ENCODE measurements at places on chromosomes 3 and 15.
A peak's percentile ranks its signal among the peaks of the same experiment; 100 is the strongest.

- no peak for DNase-seq
These were observed 7.6 kb downstream of the FRMD4B start for GRCh38 chr3:69378112-69378802.

DNA sequence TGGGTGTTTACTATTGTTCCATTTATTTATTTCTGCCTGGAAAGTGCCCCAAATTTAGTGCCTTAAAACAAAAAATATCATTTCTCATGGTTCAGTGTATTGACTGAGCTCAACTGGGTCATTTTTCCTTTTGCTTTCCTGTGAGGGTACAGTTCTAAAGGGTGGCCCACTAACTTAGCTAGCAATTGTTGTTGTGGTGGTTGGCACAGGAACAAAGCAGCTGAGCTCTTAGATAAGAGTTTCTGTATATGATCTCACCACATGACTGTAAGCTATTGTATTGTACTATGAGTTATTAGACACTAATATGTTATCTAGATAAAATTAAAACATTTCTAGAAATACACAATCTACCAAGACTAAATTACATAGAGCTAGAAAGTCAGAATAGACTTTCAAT, 1283.7 kb downstream of the OTOL1 start:
- no peak for DNase-seq

DNA sequence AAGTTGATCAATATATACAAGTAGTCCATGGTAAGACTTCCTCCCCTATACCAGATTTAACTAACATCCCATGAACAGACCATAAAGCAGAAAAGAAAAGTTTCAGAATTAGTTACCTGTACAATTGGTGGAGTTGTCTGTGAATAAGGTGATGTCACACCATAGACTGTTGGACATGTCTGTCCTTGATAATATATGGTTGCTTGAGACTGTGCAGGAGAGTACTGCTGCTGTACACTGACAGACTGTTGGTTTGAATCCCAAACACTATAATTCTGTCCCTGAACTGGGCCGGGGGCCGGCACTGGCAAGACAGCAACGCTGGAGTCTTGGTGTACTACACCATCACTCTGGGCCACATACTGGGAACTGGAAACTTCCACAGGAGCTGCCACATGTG, 77.2 kb downstream of the NBEAL2 start:
- no peak for DNase-seq

DNA sequence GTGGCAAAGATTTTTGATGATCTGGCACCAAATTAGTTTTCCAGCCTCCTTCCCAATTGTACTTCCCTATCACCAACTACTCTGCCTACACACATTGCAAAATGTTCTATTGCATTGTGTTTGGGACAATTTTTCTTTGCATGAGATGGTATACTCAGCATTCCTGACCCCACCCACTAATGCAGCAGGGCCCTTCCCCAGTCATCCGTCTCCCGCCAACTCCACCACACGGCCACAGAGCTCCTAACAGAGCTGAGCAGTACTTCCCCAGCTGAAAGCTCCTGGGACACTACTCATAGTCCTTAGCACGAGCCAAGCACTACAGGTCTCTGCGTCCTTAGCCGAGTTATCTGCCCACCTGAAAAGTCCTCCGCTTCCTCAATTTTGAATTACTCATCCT, 34.2 kb downstream of the TXNRD3 start:
- DNase-seq = peak; percentile 8

GRCh38 chr3:196273655-196274054, 13.9 kb downstream of the PCYT1A start:
- DNase-seq = no peak
